ENCODE measurements at places on chromosomes 6 and 20.

- no peak for DNase-seq
These were observed 327.3 kb upstream of the NOX3 start for GRCh38 chr6:155782739-155783459.

DNA sequence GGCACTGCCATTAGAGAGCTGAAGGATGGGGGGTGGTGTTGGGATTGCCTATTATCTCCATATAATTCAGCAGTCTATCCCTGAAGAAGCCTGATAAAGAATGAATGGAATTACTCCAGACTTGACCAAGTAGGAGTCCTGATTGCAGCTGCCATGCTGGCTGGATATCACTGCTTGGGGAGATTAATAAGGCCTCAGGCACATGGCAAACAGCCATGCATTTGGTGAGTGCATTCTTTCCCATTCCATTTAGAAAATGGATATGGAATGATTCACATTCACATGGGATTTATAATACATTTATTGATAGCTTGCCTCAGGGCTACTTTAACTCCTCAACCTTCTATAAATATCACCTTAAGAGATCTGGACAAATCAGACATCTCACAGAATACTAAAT lies 49.6 kb upstream of the HLA-A start:
- no peak for DNase-seq

- DNase-seq = no peak
These were observed 8.3 kb upstream of the CEBPB start for GRCh38 chr20:50182346-50182745.

GRCh38 chr6:89895276-89895874 lies 1.1 kb downstream of the GJA10 start:
- no peak for DNase-seq

DNA sequence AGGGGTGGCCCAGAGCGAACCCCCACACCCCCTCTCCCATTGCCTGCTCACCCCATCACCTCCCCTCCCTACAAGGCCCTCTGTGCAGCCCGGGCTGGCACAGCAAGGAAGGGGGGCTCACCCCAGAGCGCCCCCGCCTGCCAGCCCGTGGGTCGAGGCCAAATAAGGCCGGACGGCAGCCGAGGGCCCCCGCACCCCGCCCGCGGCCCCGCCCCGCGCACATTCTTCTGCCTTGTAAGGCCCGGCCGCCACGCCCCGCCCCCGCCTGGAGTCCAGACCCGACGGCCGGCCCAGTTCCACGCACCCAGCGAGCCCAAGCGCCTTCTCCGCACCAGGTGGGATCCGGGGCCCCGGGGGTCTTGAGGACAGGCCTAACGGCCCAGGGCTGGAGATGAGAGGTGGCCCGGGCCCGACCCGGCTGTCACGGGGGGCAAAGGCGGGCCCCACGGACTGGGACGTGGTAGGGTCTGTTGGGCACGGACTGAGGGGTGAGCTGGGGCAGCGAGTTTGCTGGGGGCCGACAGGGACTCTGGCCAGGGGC lies at the start of gene MYL9:
Gene MYL9 (plus strand): TSS at position 293 of the 541 bp plus-strand sequence. CDS start 3,366 bp downstream, outside the sequence.
- no peak for DNase-seq

GRCh38 chr6:14906621-14907020 lies 339.2 kb upstream of the JARID2 start:
- no peak for DNase-seq

GRCh38 chr20:63103402-63104311 lies 96.9 kb upstream of the BHLHE23 start:
- no peak for DNase-seq

- peak; percentile 85 for DNase-seq
These were observed 121.8 kb downstream of the SULF2 start for GRCh38 chr20:47663354-47664067.

GRCh38 chr20:12914804-12915203 lies 94.0 kb upstream of the SPTLC3 start:
- no peak for DNase-seq

- no peak for DNase-seq
These were observed 5.5 kb downstream of the ITCH start for GRCh38 chr20:34368547-34368946.

- DNase-seq = no peak
These were observed 178.9 kb downstream of the UST start for GRCh38 chr6:148925701-148926100.

DNA sequence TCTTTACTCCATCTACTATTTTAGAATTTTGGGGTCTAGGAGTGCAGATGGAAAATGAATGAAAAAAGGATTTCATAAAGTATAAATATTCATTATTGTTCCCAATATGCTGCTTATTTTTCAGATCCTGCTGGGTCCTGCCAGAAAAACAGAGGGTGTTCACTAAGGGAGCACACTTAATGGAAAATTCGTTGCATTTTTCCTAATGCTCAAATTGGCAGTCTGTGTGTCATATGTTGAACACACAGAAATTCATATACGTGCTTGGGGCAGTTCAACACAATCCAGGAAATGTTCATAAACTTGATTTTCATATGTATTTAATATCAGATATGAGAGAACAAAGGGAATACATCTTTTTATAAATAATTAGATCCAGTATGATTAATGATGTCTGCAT lies 1019.4 kb downstream of the EPHA7 start:
- no peak for DNase-seq

DNA sequence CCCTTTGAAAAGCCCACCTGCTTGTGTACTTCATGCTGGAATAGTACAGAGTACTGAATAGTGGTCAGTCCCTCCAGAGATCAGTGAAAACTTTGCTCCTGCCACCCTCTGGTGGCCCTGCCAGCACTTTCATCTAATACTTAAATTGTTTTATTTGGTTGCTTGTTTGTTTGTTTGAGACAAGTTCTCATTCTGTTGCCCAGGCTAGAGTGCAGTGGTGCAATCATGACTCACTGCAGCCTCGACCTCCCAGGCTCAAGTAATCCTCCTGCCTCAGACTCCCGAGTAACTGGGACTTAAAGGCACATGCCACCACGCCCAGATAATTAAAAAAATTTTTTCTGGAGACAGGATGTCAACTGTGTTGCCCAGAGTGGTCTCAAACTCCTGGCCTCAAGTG lies 9.1 kb downstream of the FAM83D start:
- DNase-seq = no peak

DNA sequence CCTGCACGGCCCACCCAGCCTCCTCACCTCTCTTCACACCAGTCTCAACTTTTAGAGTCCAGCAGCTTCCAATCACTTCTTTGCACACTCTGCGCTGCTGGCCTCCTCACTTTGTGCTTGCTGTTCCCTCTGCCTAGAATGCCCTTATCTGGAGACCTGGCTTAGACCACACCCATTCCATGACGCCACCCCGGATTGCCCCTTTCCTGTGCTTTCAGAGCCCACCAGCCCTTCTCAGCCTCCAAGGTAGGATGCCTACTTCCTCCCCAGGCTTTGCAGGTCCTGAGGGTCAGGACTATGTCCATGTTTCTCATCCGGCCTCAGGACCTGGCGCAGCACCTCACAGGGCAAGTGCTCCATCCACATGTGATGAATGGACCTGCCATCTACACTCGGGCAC lies 27.0 kb upstream of the AVP start:
- DNase-seq = no peak

GRCh38 chr6:134934793-134935485 lies 15.0 kb downstream of the ALDH8A1 start:
- DNase-seq = no peak

DNA sequence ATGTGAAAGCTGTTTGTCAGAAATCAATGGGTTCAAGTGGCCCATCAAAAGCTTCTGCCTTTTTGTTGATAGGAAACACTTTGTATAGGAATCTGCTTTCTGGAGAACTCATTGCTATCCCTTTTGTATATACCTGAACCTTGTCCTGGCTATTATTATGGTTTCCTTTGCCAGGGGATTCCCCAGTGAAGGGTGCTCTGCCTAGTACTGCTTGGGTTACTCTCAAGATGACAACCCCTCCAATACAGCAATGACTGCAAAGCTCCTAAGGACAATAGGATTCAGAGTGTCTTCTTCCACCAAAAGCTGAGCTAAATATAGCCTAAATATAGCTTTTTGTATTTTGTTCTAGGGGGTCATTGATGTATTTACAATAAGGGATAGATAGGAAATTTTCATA lies 54.0 kb upstream of the PTPRK start:
- DNase-seq = no peak

DNA sequence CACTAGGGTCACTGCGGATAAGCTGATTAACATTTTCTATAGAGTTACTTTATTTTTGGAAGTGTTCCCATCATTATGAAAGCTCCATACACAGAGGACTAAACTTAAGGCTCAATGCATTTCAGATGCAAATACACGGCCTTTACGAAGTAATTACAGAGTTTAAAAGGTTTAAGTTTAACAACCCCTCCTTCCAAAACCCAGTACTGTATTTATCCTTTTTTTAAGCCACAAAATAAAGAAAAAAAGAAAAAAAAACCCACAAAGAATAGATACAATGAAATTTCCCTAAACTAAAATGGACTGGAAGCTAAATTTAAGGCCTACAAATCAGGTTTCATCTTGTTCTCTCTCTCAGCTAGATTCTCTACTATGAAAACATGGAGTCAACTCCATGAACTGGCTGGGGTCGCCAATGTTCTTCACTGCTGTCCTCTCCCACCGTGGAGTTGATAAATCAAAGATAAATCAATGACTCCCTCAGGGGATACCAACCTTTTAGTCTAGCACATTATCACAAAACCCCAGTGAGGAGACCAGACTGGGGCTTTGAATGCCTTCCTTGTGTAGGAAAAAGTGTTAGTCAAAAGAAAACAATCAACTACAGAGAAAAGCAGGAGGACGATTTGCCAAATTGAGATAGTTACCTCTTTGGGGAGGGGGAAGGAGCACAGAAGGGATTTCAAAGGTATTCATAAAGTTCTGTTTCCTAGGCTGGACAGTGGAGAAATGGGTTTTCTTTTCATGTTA lies 52.5 kb downstream of the TNFRSF21 start:
- DNase-seq = no peak

- no peak for DNase-seq
These were observed 489 bp downstream of the TBX18 start for GRCh38 chr6:84763886-84764331.

DNA sequence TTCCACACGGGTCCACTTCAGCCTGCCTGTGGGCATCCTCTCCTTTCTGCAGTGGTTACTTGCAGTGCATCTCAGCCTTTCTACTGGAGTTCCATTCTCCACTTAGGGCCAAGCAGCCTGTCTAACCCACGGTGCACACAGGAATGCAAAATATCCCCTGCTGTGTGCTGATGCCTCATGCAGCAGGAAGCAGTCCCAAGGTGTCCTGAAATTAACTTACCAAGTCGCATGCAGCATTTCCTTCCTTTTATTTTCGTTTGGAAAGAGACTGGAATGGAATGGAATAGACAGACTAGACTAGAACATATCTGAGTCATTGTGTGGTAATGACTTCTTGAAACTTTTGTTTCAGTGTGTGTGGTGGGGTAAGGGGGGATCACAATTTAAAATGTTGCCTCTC lies 25.9 kb upstream of the FOXQ1 start:
- DNase-seq = no peak

DNA sequence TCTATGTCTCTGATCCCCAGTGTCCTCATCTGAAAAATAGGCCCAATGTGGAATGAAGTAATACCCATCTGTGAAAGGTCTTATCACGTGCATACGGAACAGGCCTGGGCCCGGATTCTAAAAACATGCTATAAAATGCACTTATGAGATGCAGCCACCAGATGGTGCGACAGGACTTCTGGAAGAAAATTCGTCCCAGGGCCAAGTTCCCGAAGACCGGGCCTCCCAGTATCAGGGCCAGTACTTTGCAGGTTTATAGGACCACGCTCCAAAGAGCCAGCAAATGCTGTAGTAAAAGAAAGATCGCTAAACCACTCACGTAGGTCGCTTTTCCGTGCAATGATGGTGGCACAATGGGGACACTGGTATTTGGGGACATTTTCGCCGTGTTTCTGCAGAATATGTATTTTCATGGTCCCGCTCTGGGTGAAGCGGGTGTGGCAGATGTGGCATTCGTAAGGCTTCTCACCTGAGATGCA lies 10.6 kb downstream of the CTCFL start:
- peak; percentile 36 for DNase-seq

- no peak for DNase-seq
These were observed 31.0 kb upstream of the PTCHD4 start for GRCh38 chr6:48141975-48142374.

DNA sequence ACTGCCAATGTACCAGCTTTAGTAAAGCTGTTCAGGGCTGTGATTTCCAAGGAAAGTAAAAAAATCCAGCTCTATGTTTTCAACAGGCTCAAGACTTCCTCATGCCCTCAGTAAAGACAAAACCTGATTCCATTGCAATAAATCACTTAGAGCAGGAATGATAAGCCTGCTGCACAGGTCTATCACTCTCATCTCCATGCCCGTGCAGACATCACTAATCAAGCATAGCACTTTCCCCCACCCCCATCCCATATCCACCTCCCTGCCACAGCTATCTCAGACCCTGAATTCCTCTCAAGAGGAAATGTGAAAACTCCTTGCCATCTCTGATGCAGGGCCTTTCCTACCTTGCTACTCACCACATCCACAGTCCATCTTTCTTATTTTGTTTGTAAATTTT lies 554.9 kb downstream of the MAFB start:
- DNase-seq = no peak

GRCh38 chr6:195861-196360 lies 96.4 kb upstream of the DUSP22 start:
- DNase-seq = peak; percentile 58

- DNase-seq = no peak
These were observed 72.7 kb downstream of the METTL24 start for GRCh38 chr6:110285306-110286060.

GRCh38 chr6:113406048-113406695 lies 451.0 kb upstream of the MARCKS start:
- no peak for DNase-seq

DNA sequence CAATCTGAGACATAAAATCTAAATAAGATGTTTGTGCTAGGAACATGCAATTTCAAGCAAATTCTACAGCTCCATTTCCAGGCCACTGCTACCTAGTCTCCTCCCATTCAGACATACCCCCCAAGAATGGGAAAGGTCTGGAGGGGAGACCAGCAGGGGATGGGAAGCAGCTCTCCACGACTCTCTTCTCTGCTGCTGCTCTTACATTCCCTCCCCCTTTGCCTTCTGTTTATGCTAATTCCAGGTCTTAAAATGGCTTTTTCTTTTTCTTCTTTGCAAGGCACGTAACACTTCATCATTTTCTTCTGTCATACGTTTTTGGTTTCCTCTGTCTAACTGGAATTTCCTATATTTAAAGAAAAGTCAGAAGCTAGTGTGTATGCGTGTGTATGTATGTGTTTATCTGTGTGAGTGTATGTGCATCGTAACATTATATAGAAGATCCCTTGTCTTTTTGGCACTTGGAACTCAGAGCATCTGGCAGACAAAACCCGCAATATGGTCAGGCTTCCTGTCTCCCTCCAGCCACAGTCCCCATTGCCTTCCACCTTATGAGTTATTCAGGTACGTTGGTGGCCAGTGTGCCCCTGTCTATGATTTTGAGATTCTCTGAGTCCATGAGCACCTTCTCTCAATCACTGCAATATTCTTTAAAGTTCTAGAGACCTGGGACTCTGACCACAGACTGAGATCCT lies 493.7 kb downstream of the BTBD3 start:
- DNase-seq = no peak

GRCh38 chr6:4781967-4782575 lies 5.9 kb downstream of the CDYL start:
- DNase-seq = no peak

DNA sequence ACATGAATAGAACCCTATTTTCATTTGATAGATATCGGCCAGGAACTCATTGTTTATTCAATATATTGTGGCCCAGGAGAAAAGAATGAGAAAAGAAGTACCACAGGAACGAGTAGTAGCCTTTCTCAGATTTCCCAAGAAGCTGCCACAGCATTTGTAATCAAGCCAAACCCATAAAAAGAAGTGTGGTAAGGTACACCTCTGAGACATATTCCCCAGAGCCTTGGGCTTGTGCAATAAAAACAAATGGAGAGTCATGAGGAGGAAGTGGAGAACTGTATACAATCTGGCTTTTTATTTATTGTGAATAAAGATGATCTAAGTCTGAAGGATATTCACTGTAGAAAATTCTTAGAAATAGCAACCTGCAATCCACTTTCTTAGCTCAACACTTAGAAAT lies 36.7 kb downstream of the KIF6 start:
- no peak for DNase-seq

All from activated T-cell treated with anti-CD3 and anti-CD28 coated beads, Interleukin-2, amount 50 U/mL, for 48 hours (primary cell).